ENCODE measurements at places on chromosomes 2 and 18.

DNA sequence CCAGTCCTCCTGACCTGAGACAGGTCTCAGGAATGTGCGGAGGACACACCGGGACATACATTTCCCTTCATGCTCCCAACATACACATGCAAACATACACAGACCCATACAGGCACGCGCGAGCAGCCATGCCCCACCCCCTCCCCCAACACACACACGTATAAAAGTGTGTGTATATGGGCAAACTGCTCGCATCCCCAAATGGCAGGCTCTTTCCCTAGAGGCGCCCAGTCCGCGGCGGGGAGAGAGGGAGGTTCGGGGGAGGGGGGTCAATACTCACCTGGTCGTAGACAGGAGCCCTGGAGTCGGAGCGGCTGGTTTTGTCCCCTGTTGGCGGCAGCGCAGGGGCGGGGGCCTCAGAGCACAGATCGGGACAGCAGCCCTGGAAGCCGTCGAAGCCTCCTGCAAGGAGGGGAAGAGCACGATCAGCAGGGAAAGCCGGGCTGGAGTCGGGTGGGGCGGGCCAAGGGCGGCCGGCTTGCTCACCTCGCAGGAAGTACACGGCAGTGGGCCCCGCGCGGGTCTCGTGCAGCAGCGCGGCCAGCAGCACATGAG, 682 bp downstream of the DUSP2 start:
- no peak for DNase-seq

- DNase-seq: no peak
Observed at GRCh38 chr2:64105670-64106461, 38.4 kb downstream of the PELI1 start.

DNA sequence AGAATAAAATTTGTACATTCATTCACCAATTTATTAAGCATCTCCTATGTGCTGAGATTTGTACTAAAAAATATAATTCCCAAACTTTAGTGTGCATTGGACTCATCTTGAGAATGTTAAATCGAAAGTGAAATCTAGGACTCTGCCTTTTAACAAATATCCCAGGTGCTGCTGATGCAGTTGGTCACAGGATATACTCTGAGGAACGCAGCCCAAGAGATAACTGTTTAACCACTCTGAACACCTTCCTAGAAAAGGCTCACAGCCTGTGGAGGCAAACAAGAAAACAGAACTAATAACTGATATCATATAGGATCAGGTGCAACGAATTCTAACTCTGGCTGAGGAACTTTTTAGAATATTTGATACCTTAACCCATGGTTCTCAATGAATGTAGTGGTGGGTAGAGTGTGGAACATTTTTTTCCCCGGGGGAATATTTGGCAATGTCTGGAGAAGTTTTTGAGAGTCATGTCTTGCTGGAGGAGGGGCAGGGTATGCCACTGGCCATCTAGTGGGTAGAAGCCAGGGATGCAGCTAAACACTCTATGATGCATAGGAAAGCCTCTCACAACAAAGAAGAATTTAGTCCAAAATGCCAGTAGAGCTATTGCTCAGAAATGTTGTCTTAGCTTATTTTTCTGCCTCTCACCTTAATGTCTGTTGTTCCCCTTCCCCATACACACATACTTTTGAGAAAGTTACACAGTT, 96.5 kb downstream of the EHBP1 start:
- DNase-seq: no peak

- no peak for DNase-seq
Observed at GRCh38 chr18:80097201-80097600, 11.9 kb upstream of the ADNP2 start.

GRCh38 chr18:13703899-13704298, 22.5 kb downstream of the FAM210A start:
- DNase-seq: no peak

GRCh38 chr18:61939046-61939674, 46.4 kb upstream of the RNF152 start:
- DNase-seq: no peak

GRCh38 chr2:86038291-86039081, 67.2 kb downstream of the POLR1A start:
- no peak for DNase-seq

DNA sequence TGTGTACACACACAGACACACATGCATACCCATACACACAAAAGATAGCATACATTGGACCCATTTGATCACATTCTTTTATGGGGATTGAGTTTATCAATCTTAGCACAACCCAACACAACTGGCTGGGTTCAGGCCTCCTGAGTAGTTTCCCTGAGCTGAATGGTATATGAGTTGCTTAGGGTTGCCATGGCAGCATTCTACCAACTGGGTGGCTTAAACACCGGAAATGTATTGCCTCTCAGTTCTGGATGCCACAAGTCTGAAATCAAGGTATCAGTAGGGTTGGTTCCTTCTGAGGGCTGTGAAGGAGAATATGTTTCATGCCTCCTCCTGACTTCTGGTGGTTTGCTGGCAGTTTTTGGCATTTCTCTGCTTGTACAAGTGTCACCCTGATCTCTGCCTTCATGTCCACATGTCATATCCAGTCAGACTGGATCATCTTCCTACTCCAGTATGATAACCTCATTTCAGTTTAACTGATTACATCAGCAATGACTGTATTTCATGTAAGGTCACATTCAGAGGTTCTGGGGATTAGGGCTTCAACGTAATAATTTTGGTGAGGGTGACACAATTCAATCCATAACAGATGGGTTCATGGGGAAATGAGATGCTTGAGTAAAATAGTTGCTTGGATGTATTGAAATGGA, 212.7 kb downstream of the KCNE4 start:
- DNase-seq: no peak

DNA sequence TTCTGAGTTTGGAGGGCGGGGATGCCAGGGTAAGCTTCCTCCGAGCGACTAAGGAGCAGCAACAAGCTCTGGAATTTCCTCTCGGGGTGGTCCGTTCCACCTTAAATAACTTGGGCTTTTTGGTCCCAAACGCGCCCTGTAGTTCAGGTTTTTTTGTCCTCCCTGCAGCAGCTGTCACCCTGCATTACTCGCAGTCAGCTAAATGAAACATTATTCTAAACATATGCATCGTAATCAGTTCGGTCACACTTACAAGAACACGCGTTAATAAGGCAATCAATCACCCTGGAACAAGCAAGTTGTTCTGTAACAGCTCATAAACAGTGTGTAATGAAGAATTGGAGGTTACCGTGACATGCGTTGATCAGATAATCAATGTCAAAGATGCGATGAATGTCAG, 8.3 kb downstream of the EVX2 start:
- no peak for DNase-seq

- no peak for DNase-seq
Observed at GRCh38 chr2:241618296-241618805, 18.6 kb downstream of the THAP4 start.
